ENCODE measurements at places on chromosomes 4 and X.

DNA sequence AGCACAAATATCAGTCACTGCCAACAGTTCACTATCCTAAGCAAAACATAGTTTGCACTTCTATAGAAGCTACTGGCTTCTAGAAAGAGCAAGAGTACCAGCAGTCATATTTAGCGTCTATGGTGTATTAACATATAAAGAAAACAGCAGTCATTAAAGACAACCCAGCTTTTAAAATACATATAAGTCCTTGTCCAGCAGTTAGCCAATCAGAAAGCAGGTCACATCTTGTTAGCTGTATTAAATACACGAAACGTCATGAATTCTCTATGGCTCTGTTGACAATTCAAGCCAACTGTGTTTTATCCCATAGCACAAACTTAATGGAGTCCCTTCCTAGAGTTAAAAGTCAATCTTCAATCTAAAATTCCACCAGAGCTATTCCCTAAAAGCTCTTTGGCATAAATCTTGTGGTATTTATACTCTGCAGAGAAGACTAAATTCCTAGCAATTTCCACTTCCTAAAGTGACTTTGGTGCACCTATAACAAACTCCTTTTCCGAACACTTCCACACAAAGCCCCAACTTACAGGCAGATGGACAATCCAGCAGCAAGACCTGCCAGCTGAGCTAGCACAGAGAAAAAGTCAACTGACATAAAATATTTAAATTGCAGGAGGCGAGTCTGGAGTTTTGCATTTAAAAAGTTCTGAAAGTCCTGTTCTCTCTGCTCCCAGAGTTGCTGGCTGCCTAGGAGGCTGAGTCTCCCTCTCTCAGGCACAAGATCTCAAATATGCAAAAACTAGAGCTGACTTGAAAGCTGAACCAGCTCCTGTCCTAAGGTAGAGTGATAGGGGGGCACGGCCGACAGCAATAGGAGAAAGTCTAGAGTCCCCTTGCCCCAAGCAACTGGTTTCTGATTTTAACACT lies 1.3 kb downstream of the LDB2 start:
- no peak for DNase-seq

DNA sequence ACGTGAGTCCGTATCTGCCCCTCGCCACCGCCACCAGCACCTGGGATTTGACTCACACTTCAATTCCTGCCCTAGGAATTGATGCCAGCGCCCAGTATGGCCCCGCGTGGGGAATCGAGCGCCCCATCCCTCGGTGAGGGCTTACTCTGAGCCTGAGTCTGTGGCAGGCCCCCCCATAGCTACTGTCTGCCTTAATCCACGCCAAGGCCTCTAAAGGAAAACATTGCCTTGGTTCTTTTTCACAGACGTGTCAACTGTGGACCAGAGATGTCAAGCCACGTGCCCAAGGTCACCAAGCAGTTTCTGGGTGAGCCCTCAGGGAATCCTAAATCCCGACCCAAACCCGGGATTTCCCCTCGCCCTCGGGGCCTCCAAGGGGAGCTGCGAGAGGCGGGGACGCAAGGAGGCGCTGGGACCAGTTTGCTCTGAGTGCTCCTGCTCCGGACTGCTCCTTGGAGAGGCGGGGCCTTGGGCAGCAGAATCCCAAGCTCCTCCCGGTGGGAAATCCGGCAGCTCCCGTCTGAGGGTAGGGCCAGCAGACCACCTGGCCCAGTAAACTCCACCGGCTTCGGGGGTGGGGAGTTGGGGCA lies 12.9 kb downstream of the MSX1 start:
- no peak for DNase-seq

DNA sequence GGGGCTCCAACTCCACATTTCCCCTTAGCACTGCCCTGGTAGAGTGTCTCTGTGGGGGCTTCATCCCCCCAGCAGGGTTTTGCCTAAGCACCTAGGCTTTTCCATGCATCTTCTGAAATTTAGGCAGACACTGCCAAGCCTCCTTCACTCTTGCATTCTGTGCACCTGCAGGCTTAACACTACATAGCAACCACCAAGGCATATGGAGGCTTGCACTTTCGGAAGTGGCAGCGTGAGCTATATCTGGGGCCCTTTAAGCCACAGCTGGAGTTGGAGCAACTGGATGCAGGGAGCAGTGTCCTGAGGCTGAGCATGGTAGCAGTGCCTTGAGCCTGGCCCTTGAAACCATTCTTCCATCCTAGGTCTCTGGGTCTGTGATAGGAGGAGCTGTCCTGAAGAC lies 214.8 kb upstream of the RPL34 start:
- DNase-seq: no peak

DNA sequence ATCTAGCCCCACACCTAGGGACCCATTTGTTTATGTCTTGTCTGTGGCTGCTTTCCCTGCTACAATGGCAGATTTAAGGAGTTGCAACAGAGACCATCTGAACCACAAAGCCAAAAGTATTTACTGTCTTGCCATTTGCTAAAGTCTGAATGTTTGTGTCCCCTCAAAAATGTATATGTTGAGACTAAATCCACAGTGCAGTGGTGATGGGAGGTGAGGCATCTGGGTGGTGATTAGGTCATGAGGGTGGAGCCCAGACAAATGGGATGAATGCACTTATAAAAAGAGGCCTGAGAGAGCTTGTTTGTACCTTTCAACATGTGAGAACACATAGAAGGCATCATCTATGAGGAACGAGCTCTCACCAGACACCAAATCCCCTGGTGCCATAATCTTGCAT lies 137.3 kb downstream of the TMEM144 start:
- DNase-seq: no peak

GRCh38 chr4:128287141-128287870 lies at the start of gene PGRMC2:
TSS of gene PGRMC2 (minus strand) at chr4:128287813. CDS start at chr4:128287790, 23 bp downstream.
- no peak for DNase-seq

DNA sequence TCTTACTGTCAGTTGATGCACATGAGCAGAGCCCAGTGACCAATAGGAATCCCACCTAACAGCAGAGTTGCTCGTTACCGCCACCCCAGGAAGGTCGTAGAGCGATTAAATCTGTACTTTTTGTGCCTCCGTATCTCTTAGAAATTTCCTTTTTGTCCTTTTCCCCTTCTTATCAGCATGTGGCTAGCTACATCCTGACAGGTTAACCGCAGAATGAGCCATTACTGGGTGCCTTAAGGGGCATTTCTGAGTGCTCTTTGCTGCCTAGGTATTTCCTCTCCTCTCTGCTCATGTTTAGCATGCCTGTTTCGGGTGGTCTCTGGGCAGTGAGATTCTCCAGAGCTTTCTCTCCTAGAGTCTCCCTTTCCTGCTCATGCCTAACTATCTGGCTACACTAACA lies 530.5 kb downstream of the FAM133A start:
- no peak for DNase-seq

GRCh38 chrX:78960888-78961287 lies 15.7 kb downstream of the P2RY10 start:
- no peak for DNase-seq

DNA sequence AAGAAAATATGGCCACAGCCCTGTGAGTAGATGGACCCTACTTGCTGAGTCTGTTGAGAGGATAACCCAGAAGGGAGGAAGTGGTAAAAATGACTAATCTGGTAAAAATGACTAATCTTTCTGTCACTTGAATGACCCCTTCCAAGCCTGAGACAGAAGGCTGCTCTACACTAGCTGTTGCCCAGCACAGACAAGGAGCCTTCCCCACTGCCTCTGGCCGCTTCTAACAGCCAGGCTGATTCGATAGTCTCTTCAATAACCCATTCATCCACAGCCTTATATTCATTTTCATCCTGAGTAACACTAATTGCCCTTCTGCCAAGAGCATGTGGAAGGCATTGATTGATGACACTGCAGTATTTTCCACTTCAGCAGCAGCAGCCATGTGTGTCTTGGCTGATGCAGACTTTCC lies 18.4 kb downstream of the MAGEB17 start:
- peak; percentile 25 for DNase-seq

GRCh38 chrX:40095583-40096394 lies 2.0 kb downstream of the BCOR start:
- DNase-seq: no peak

GRCh38 chr4:47469951-47470350 lies 6.4 kb upstream of the COMMD8 start:
- no peak for DNase-seq

DNA sequence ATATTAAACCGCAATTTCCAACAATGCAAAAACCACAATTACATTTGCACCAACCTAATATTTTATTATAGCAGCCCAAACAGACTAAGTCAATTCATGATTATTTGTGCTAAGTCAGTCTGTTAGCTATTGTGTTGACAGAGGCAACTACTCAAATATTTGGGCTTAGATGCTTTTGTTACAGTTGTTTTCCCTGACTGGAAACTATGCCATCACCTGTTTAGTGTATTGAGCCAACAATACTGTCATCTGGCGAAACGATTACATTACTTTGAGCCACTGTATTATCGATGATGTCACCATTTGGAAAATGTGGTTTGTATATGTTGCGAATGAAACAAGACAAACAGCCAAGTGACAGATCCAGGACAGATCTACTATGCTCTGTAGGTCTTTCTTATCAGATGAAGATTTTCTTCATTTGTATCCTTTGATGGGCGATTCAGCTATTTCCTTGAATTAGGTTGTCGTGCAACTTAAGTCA lies 38.7 kb upstream of the INTS6L start:
- DNase-seq: no peak

GRCh38 chr4:1745165-1745564 lies 23.8 kb downstream of the TACC3 start:
- DNase-seq: no peak

GRCh38 chr4:5541169-5541568 lies 167.2 kb downstream of the EVC2 start:
- no peak for DNase-seq

DNA sequence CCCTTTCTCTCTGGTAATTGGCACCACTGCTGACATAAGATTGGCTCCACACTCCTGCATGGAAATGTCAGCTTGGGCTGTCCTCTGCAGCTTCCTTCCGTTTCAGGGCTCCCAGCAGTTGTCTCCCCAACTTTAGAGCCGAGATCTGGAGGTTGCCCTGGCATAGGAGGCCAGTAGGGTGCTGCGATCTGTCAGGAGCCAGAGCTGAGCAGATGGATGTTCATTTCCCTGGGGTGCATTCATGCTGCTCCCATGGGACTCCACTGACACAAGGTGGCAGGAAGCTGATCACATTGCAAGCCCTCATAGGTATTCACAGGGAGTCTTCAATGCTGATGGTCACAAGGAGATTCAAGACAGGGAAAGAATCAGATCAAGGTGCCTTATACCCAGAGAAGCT lies 116.6 kb upstream of the RAI2 start:
- no peak for DNase-seq

DNA sequence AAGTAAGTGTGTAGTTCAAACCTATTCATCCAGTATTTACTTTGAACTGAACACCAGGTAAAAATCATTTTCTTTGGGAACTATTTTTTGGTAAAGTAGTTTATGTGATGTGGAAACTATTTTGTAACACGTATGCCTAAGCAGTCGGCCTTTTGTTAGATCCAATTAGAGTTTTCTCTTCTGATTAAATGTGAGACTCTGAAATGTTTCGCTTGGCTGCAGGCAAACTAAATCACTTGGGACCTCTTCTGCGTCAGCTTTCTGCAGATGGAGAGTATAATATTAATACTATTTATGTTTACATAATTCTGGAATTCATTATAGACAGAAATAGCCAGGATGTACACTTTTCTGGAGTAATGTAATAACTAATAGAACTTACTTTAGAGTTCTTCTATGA lies 46.9 kb downstream of the BMPR1B start:
- no peak for DNase-seq

GRCh38 chr4:56156141-56156540 lies 207.4 kb downstream of the CEP135 start:
- no peak for DNase-seq

DNA sequence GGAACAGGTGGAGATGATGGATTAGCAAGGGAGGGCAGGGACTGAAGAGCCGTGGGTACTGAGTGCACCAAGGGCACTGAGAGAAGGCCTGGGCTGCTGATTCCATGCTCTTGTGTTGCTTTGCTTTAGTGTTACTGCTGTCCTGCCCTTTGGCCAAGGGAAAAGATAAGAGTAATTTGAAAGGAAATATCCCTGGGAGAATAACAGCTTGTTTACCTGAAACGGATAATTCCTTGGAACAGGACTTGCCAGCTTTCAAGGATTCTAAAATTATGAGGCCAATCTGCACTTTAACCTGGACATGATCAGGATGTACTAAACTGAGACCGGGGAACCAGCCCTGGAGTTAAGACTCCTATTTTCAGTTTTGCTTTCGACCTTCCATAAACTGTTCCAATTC lies 20.4 kb downstream of the FAM9C start:
- DNase-seq: no peak
